ENCODE measurements at places on chromosomes 1 and 21.
A peak's percentile ranks its signal among the peaks of the same experiment; 100 is the strongest.

DNA sequence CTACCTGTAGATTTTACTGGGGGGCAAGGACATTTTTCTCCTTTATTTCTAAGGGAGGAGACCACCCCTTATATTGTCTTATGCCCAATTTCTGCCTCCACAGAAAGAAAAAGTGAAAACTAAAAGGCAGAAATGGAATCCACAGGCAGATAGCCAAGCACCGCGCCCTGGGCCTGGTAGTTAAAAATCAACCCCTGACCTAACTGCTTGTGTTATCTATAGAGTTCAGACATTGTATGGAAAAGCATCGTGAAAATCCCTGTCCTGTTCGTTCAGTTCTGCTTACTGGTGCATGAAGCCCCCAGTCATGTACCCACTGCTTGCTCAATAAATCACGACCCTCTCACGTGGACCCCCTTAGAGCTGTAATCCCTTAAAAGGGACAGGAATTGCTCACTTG, 33.7 kb upstream of the IL6R start:
- no peaks in the 10 kb centered on the region for H3K36me3 ChIP-seq
- no peaks in the 10 kb centered on the region for H3K27me3 ChIP-seq
- H3K4me3 ChIP-seq = no peak overlapping the region
- peaks cover 2% of the 10 kb centered on the region for H3K4me1 ChIP-seq
- DNase-seq = no peak

GRCh38 chr1:64337926-64338325, 132.0 kb upstream of the CACHD1 start:
- peak overlapping the region; percentile 81 for H3K27ac ChIP-seq
- H3K4me1 ChIP-seq = peaks cover 5% of the 10 kb centered on the region
- H3K36me3 ChIP-seq = no peaks in the 10 kb centered on the region
- no peak for DNase-seq
- no peak overlapping the region for H3K4me3 ChIP-seq

DNA sequence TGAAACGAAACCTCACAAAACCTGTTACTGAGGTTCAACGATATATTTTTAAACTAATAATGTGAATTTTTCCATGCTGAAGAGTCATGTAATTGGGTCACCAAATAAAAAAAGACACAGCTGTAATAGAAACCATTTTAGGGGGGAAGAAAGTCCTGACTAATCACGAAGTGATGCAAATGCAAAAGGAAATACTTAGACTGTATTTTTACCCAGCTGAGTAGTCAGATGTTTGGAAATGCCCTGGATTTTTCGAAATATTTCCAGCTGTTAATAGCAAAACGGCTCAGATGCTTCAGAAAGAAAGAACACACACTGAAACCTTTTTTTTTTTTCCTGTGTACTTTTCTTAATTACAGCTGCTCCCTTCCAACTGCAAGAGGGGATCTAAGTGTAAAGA, 210.3 kb downstream of the SETD4 start:
- H3K27me3 ChIP-seq = peaks cover 35% of the 10 kb centered on the region
- peaks cover 11% of the 10 kb centered on the region for H3K4me1 ChIP-seq
- no peak overlapping the region for H3K4me3 ChIP-seq
- H3K27ac ChIP-seq = peak overlapping the region; percentile 8

- DNase-seq = no peak
- H3K36me3 ChIP-seq = no peaks in the 10 kb centered on the region
- no peaks in the 10 kb centered on the region for H3K27me3 ChIP-seq
- H3K4me3 ChIP-seq = no peak overlapping the region
- no peaks in the 10 kb centered on the region for H3K4me1 ChIP-seq
- no peak overlapping the region for H3K27ac ChIP-seq
Observed at GRCh38 chr1:55522982-55523381, 307.8 kb upstream of the USP24 start.

DNA sequence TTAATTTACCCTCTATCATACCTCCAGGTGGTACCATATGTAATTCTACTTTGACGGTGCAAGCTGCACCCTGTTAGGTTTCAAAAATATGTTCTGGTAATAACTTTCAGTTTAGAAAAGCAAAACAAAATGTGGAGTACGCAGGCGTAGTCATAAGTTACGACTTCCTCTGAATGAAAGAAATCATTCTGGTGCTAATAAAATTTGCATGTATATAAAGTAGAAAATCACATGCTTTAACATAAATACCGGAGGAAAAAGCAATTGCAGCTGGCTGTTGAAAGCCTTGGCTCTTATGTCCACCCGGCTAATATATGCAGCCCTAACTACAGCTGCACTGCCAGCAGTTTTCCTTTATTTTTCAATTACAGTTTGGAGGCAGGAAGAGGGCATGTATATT, 65.2 kb upstream of the TMPRSS15 start:
- no peak overlapping the region for H3K27ac ChIP-seq
- no peaks in the 10 kb centered on the region for H3K36me3 ChIP-seq
- DNase-seq = no peak
- H3K4me1 ChIP-seq = peaks cover 18% of the 10 kb centered on the region

DNA sequence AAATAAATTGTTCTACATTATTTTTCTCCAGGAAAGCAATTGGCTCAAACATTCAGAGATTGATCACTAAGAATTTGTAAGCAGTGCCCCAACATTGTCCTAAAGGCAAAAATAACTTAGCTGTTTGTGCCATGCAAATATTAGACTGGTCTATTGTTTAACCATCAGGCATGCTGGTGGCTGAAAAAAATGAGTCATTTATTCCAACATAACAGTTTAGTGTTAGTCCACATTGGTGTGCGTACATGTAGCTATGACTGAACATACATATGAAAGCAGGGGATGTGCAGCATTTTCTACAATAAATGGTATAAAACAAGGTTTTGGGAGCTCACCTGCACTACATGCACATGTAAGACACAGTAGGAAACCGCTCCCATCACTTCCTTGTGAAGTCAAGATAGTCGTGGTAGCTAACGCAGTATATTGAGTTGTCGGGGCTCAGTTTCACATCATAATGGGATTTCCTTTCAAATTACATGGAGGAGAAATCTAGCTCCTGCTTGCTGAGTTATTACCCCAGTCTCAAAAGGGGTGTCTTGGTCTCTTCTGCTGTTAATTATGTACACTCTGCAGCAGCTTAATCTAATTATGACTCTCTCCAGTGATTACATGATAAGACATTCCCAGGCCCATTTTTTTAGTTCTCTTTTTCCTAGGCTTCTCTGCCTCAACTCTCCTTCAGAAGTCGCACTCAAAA, 199.4 kb downstream of the LYPLAL1 start:
- H3K27me3 ChIP-seq = no peaks in the 10 kb centered on the region
- H3K36me3 ChIP-seq = no peaks in the 10 kb centered on the region
- no peak overlapping the region for H3K4me3 ChIP-seq
- H3K27ac ChIP-seq = peak overlapping the region; percentile 25

DNA sequence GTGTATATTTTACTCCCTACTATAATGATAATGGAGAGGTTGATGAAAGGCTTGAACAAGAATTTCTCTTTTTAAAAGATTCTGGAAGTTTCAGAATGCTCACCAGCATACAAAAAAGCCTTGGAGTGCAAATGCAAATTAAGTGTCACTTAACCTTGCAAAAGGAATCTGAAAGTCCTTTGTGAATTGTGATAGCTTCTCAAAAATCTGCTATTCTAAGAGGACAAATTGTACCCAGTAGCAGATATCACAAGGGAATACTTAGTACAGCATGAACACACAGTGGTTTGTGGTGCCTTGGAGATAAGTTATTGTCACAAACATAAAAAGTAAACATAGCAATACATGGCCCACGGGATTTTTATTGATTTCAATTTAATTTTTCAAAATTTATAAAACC, 1208.3 kb upstream of the B3GALT2 start:
- no peak for DNase-seq
- H3K27ac ChIP-seq = no peak overlapping the region
- H3K4me1 ChIP-seq = peaks cover 15% of the 10 kb centered on the region
- H3K4me3 ChIP-seq = no peak overlapping the region

- DNase-seq = no peak
- H3K27ac ChIP-seq = no peak overlapping the region
- no peaks in the 10 kb centered on the region for H3K4me1 ChIP-seq
- no peak overlapping the region for H3K4me3 ChIP-seq
- H3K27me3 ChIP-seq = peaks cover 34% of the 10 kb centered on the region
Observed at GRCh38 chr1:34007760-34008159, 143.9 kb downstream of the HMGB4 start.

DNA sequence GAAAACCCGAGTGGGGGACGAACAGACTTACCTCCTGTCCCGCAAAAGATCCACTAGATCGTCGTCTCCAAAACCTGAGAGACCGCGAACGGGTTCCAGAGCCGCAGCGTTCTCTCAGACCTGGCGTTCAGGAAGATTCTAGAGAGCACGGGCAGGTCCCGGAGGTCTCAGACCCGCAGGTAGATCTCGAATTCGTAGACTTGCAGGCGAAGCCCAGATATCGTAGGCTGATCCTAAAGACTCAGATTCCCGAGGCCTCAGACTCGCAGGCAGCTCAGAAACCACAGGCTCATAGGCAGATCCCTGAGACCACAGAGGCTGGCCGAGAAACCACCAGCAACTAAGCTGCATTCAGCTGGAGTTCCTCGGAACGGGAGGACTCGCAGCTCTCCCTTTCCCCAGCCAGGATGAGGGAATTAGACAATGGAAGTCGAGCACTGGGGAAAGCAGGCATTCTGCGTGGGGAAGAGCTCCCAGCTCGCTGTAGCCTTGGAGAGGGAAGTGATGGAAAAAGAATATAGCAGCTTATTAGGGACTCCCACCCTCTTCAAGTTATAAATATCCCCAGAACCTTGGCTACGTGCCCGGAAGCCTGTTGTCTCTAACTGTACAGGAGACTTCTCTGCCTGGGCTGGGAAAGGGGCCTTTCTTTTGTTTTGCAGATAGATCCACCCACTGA, at the start of gene ZNF436:
Gene ZNF436, minus strand, starts transcription at position 502 of the 679 bp plus-strand sequence. CDS start 1,831 bp downstream, outside the sequence.
- H3K4me3 ChIP-seq = peak within 1 kb of the TSS; percentile 99
- H3K4me1 ChIP-seq = peaks cover 51% of the 10 kb centered on the region
- no peaks in the 10 kb centered on the region for H3K27me3 ChIP-seq

GRCh38 chr1:207658904-207659485, 14.1 kb downstream of the CR1L start:
- no peaks in the 10 kb centered on the region for H3K4me1 ChIP-seq
- H3K36me3 ChIP-seq = peaks cover 2% of the 10 kb centered on the region
- DNase-seq = no peak
- no peak overlapping the region for H3K4me3 ChIP-seq

DNA sequence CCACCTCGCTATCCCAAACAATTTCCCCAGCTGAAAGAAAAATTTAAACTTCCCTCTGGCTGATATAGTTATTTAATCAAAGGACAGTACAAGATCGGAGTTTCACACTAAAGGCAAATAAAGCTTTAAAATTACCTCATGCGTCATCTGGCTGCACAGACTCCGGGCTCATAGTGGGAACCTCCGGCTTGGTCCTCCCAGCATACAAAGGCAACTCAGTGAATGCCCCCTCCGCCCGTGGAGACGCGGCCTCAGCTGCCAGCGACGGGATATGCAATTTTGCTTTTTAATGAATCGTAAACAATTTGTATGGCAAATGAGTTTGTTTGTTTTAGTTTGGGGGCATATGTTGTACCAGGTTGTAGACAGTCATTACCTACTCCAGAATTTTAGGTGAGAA, 214.6 kb upstream of the NFIA start:
- no peaks in the 10 kb centered on the region for H3K36me3 ChIP-seq
- H3K27ac ChIP-seq = no peak overlapping the region
- H3K27me3 ChIP-seq = peaks cover 2% of the 10 kb centered on the region
- no peak overlapping the region for H3K4me3 ChIP-seq

DNA sequence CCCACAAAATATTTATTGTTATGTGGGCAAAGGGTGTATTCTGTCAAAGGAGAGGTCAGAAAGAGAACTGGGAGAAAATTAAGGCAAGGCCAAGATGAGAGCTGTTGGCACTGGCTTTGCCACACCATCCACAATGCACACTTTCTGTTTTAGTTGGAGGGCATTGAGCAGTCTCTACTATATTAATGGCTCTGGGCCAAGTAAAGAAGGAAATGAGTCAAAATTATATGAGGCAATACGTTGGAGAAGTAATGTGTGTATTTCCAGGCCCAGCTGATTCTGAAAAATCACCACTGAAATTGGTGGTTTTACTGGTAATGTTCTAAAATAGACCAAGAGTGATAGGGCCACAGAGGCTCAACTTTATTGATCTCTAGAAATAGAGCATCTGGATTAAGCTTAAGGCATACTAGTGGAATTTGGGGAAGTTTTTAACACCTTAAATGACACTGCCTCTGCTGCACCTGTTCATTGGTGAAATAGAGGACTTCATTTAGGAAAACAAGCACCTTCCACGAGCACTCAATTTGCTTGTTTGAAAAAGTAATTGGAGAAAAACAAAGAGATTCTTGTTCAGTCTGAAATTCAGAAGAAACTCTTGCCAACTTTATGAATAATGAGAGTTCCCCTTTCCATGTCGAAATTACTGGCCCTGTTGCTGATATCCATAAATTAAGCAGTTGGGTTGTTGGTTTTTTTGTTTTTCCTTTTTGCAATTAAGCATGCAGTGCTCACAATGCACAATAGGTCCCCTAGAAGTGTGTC, 424.9 kb downstream of the ADGRL2 start:
- H3K27me3 ChIP-seq = no peaks in the 10 kb centered on the region
- H3K27ac ChIP-seq = peak overlapping the region; percentile 67
- no peak overlapping the region for H3K4me3 ChIP-seq
- peaks cover 23% of the 10 kb centered on the region for H3K4me1 ChIP-seq

GRCh38 chr1:199297174-199297573, 658.3 kb downstream of the PTPRC start:
- no peaks in the 10 kb centered on the region for H3K36me3 ChIP-seq
- no peaks in the 10 kb centered on the region for H3K27me3 ChIP-seq
- no peak for DNase-seq
- H3K27ac ChIP-seq = no peak overlapping the region
- peaks cover 33% of the 10 kb centered on the region for H3K4me1 ChIP-seq

DNA sequence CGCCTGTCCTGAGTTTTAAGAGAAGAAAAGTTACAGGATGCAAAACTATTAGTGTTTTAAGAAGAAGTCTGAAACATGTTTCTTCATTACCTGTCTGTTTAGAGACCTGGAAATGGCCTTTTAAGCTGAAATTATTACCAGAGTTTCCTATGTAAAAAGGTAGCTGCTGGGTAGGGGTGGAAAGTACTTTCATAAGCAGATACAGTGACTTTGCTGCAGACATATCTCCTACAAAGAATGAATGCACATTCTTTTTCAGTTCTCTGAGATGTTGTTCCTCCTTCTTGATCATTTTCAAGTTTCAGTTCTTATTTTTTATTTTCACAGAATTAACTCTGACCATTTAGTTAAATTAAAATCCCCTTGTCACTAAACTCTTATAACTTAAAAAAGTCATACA, 1329.6 kb downstream of the KCNT2 start:
- H3K36me3 ChIP-seq = no peaks in the 10 kb centered on the region
- DNase-seq = no peak
- H3K27ac ChIP-seq = no peak overlapping the region
- H3K4me3 ChIP-seq = no peak overlapping the region

DNA sequence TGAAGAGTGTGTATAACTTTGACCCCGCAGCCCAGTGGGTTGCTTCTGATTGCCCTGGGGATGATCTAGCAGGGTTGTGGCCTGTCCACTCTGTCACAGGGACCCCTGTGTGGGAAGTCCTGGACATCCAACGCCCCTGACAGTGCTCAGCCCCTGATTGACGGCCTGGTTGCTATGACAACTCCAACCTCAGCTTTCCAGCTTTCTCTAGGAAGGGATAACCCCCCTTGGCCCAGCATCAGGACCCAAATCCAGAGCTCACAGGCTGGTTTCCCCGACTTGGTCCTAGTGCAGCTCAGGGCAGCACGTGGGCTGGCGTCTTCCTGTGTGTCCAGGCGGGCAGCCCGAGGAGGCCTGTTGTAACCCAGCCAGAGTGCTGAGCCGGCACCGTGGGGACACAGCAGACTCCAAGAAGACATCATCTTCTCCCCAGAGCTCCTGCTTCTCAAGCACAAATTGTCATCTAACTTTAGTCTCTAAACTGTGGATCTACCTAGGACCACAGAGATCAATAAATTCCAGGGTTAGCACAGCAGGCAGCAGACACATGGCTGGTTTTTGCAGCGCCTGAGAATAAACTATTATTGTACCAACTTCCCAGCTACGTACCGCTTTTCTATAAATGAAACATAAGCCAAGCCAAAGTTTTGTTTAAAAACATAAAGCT, 18.9 kb upstream of the PDXK start:
- no peak overlapping the region for H3K4me3 ChIP-seq
- DNase-seq = no peak
- no peak overlapping the region for H3K27ac ChIP-seq
- H3K4me1 ChIP-seq = peaks cover 10% of the 10 kb centered on the region
